Activated naive CD4-positive, alpha-beta T cell treated with anti-CD3 and anti-CD28 coated beads, Interleukin-2, amount 50 U/mL, for 16 hours (primary cell): ENCODE measurements at places on chromosomes 2 and 18.

GRCh38 chr2:136693966-136694365 lies 71.4 kb upstream of the THSD7B start:
- DNase-seq = no peak

DNA sequence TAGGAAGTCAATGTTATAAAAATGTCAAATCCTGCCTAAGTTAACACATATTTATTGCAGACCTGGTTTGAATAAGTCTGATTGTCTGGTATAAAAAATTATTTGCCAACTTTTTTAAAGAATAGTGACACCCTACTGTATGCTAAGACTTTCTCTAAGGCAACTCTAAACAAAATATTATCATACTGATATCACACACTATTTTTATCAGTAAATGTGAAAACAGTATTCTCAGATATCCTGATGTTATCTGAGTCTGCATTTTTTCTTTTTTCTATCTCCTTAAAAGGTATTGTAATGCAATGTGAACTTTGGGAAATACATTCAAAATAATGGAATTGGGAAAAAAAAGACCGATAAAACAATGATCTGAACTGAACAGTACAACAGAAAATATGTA lies 127.1 kb downstream of the DOCK10 start:
- DNase-seq = no peak

GRCh38 chr2:239213643-239214101 lies 187.1 kb downstream of the HDAC4 start:
- no peak for DNase-seq

DNA sequence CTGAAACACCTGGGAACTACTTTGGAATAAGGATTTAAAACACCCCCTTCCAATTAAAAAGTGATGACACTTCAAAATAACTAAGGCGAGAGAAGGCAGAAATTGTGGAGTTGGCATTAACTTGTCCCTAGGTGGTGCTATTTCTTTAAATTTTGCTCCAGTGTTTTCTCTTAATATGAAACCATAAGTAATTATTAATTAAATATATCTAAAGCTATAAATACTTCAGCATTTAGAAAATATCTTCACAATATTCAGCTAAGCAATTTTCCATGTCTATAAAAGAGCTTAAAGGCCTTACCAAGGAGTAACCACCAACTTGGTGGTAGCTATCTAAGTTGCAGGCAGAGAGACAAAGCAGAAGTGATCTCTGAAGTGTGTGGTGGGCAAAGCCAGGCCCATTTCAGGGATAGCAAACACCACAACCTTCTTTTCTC lies 186.8 kb upstream of the PGAP1 start:
- DNase-seq = no peak

- DNase-seq = no peak
Measured at GRCh38 chr2:152594022-152594766, 123.1 kb downstream of the PRPF40A start.

GRCh38 chr2:235616885-235617284 lies 123.0 kb downstream of the AGAP1 start:
- DNase-seq = no peak

GRCh38 chr2:239729681-239730566 lies 295.2 kb downstream of the NDUFA10 start:
- DNase-seq = no peak

DNA sequence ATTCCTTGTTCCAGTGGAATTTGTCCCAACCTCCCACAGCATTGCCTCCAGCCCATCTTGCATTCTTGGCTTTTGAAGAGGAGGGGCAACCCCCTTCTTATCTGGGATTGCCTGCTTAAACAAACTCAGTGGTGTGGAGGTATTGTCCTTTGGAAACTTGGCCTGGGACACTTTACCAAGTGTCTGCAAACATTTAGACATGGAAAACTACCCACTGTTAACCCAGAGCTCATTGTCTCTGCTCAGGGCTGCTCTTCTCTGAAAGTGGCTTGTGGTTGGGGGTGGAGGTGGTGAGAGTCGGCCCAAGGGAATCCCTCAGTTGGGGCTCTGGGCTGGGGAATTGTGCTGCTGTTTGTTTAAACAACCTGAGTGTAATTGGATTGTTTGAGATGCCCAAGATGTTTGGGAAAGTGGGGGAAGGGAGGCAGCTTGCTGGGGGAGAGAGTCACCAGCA lies 178.3 kb upstream of the GATA6 start:
- no peak for DNase-seq

- no peak for DNase-seq
Measured at GRCh38 chr2:59027320-59027719, 786.2 kb upstream of the FANCL start.
